Occipital lobe (tissue), 3 donors: ENCODE measurements at places on chromosomes 7 and 10. TPM values are rescaled to one million over a fixed set of nuclear protein-coding genes. Genes with fewer than 3 reads are reported as not detected.

HYCC1 gene
- 168 TPM for total RNA-seq

DNA sequence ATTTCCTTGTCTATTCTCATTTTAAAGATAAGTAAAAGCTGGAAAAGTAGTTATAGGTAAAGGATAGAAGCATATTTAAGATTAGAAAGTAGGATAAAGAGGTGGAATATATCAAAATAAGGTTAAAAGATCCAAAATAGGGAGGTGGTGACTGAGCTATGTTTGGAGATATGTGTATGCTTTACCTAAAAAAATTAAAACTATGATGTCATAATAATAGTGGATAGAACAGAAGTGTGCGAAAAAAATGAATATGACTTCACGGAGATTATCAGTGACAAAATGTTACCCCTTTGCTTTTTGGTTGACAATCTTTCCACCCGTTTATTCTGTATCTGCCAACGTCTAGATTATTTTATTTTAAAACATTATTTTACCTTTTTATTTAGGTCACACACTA, 33.4 kb upstream of the FERD3L start:
- DNase-seq, result no peak

- DNase-seq, result no peak
Measured at GRCh38 chr10:17652585-17652984, 8.6 kb downstream of the STAM start.

GRCh38 chr10:24463611-24464426, 254.9 kb downstream of the KIAA1217 start:
- DNase-seq, result no peak

DNA sequence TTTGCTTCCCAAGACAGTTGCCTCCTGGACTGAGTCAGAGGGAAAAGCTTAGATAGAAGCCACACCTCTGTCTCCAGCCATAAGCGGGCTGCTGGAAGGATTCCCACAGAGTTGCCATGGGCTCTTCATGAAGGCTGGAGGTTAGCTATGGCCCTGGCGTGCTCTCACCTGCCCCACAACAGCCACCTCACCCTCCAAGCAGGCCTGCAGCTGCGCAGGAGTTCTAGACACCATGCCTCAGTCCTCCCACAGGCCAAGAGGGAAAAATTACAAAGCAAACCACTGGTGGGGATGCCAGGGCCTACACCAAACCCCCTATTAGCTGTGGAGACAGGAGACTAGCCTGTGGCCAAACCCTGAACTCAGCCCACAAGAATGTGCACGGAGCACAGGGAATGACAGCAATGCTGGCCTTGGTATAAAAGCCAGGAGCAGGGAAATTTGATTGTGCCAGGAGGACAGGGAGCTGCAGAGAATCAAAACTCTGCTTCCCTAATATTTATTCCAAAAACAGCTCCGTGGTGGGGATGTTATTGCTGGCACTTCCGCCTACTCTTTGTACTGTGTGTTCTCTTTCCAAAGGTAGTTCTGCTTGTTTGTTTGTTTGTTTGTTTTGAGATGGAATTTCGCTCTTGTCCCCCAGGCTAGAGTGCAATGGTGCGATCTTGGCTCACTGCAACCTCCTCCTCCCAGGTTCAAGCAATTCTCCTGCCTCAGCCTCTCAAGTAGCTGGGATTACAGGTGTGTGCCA, 60.3 kb upstream of the STK17A start:
- no peak for DNase-seq

GRCh38 chr10:74234569-74234968, 83.5 kb downstream of the ADK start:
- DNase-seq, result no peak

- DNase-seq, result no peak
Measured at GRCh38 chr10:71279590-71280170, 39.4 kb upstream of the SLC29A3 start.

- no peak for DNase-seq
Measured at GRCh38 chr10:103197174-103197573, 4.1 kb upstream of the NT5C2 start.

GRCh38 chr7:44396931-44397545, 71.6 kb upstream of the CAMK2B start:
- no peak for DNase-seq
